ENCODE measurements at places on chromosomes 5 and 9.

DNA sequence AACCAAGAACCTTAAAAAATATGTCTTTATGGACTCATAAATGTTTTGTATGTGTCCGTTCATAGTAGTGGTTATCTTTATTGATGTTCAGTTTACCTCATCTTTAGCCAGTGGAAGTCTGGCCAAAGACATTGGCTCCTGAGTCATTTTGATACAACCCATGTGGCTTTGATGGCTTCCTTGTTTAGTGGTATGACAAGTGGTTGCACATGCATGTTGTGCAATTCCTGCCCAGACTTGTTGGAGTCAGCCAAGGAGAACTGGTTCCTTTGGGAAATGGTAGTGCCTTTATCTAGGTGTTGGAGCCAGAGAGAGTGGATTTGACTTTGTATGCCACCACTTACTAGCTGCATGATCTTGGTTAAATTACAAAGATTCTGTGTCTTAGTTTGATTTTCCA, 94.3 kb downstream of the RPS23 start:
- DNase-seq, result no peak

DNA sequence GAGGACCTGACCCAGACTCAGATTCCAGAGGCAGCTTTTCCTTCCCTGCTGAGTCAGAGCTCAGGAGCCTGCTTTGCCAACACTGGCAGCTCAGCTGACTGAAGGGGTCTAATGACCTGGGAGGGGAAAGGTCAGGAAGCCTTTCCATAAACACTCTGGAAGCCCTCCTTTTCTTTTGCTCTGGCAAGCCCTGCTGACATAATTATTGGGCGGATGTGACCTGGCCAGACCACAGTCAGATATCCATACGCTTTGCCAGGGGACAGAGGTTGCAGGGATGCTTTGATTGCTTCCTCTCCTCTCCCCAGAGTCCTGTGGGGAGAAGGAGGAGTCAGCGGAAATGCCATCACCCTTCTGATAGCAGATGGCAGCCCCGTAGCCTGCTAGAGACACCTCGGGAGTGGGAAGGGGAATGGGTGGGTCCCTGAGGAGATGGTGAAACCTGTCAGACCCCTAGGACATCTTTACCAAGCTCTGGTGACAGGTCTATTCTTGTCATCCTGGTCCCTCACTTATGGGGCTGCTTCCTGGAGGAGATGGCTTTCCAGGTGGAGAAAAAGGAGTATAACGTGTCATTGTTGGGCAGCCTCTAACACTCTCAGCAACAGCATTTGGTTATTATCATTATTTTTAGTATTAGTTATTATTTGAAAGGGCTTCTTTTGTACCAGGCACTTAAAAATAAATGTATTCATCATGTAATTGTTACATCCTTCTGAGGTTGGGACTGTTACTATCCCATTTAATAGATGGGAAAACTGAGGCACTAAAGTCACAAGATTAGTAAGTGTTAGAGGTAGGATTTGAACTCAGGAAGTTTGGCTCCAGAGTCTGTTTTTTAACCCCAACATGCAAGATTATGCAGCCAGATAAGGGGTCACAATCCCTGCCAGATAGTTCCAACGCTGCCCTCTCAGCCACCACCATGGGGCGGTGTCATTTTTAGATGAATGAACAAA, 11.6 kb downstream of the COL27A1 start:
- peak; percentile 23 for DNase-seq

- DNase-seq, result no peak
Observed at GRCh38 chr9:127123064-127123890, 842 bp upstream of the ANGPTL2 start.

DNA sequence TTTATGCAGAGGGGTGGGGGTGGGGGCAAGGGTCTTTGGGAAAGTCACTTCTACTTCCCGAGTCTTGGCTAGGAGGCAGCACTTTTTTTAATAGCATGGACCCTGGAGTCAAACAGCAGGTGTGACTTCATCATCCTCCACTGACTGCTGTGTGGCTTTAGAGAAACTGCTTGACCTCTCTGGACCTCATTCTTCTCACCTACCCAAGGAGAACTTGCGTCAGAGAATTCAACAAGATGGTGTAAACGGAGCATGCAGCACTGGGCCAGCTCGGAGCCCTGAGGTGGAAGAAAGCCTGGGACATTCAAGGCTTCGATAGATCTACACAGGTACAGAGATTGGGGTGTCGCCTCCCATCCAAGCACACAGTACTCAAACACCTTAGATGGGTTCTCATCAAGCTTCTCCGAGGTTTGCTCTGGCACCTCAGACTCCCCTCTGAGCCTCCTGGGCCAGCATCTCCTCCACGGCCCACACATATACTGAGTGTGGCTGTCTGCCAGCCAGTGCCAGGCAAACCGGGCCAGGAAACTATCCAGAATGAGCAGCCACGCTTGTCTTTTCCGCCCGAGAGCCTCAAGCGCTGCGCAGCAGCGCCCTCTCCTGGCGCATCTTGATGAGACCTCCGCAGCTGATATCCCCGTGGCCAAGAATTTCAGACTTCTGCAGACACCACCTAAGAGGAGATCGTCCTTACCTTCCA, 4.6 kb upstream of the SLC25A48 start:
- peak; percentile 66 for DNase-seq

- no peak for DNase-seq
Observed at GRCh38 chr5:158616707-158617106, 483.0 kb downstream of the EBF1 start.

DNA sequence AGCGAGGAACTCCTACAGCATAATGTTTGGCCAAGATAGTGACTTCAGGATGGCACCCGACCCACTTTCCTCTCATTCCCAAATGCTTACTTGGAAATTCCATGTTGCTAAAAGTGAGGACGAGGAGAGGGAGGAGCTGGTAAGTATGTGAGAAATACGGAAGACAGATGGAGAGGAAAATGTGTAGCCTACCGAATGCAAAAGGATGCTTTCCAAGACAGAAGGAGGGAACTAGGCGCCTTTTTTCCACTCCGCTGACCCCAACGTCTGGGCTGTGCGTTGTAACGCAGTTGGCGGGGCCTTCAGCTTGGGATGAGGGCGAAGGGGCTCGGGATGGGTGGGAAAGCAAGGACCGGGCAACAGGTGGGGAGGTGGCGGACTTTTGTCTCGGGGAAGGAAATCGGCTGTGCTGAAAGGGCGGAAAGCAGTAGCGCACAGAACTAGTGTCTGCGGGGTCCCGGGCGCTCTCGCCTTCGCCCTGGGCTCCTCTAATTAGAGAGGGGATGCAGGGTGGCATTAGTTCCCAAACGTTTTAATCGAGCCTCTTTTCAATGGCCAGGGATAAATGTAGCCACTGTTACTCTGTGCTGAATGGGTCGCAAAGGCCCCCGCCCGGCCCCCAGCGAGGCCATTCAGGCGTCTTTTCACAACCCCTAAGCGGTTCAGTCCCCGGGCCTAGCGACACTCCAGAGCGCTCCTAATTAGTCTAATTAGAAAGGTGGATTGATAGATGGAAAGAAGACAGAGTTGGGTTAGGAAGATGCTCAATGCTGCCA, 12.6 kb downstream of the FOXD1 start:
- DNase-seq, result no peak

DNA sequence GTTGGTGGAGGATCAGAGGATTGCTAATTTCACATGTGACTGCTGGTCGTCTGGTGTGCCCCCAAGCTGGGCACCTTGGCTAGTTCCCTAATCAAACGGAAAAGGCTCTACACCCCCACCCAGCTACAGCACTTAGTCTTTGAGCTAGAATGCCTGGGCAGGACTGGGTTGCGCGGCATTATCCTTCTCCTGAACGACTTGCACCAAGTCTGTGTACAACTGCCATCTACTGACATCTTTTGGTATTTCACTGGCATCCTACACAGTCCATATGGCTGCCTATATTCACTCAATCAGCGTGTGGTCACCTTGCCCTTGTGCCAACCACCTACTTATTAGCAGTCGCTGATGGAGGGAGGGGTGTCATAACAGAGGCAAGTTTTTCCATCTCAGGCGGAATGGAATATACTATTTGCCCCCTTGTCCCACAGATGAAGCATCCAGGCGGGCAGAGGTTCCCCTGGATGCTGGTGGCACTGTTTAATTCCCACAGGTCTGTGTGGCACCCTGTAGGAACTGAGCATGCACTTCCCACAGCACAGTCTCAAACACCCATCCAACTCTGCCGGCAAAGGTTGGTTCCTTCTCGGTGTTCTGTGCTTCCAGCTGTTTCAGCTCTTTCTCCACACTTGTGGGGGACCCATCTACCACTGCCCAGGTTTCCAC, 150.1 kb downstream of the OSTF1 start:
- DNase-seq, result peak; percentile 62

- no peak for DNase-seq
Observed at GRCh38 chr5:137714946-137715345, 20.9 kb downstream of the KLHL3 start.

DNA sequence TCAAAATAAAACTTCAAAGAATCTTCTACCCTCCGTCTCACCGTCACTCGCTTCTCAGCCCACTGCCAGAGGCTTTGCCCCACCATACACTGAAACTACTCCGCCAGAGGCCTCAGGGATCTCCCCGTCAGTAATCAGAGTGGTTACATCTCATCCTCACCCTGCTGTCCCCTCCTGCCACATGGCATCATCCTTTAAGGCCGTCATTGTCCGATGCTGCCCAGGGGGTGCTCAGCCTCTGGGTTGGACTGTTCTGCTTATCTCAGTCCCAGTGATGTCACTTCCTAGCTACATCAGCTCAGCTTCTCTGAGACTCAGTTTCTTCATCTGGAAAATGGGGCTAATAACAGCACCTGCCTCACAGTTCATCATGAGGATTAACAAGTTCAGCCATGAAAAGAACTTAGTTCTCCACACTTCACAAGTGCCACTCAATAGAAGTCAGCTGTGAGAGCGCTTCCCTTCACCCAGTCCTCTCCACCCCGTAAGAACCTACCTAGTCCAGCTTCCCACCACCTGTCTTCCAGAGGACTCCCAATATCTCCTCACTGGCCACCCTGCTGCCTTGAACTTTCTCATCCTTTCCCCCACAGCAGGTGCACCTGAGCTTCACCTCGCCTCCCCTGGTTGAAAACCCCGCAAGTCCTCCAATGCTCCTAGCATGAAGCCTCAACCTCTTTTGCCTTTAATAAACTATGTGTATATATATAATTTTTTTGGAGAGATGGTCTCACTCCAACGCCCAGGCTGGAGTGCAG, 2.8 kb upstream of the IL3 start:
- DNase-seq, result no peak

GRCh38 chr5:135344349-135344748, 54.7 kb downstream of the MACROH2A1 start:
- DNase-seq, result no peak

DNA sequence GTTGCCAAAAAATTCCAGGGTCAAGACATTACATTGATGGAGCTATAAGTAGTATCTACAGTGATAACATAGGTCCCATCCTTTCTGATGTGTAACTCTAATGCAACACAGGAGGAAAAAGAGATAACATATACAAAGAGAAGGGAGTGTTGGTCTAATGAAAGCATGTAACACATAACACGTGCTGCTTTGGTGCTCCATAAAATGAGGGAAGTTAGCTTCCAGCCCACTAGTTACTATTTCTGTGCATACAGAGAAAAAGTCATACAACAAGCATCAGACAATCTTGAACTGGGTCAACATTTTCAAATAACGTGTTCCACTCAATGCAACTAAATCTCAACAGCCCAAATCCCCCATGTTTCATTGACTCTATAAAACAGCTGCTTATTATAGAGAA, 11.7 kb downstream of the MLLT3 start:
- no peak for DNase-seq

DNA sequence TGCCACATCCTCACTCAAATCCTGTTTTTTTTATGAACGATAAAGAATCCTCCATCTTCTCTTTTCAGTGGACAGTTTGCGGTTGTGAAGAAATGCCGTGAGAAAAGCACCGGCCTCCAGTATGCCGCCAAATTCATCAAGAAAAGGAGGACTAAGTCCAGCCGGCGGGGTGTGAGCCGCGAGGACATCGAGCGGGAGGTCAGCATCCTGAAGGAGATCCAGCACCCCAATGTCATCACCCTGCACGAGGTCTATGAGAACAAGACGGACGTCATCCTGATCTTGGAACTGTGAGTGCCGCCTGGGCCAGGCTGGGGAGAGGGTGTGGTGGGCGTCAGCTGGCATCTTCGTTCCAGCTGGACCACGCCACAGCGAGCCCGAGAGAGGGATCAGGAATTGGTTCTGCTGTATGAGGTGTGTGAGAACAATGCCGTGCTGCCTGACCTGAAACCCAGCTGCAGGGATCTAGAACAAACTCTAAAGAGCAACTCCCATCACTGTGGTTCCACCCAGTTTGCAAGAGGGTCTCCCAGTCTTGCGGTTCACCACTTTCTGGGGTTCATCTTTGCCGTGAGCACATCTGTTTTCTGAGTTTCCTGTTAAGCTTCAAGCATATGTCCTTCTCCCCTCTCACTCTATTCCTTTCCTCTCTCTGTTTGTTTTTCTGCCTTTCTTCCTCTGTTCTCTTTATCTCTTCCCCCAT, 107.4 kb downstream of the DAPK1 start:
- DNase-seq, result no peak

DNA sequence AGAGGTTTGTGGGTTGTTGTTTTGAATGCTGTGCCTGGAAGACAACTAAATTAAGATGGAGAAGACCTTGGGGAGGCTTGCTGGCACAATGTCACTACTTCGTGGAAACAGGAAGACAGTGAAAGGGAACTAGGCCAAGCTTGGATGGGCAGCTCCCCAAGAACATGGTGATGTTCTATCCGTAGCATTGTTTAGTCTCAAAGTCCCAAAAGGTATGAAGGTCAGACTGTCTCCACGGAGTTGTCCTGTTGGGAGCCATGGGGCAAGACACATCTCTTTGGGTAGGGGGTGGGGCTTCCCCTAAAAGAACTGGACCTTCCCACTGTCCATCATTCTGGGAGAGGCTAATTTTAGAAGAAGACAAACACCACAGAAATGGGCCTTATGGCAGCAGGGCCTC, 140.5 kb downstream of the ENTREP1 start:
- DNase-seq, result no peak

DNA sequence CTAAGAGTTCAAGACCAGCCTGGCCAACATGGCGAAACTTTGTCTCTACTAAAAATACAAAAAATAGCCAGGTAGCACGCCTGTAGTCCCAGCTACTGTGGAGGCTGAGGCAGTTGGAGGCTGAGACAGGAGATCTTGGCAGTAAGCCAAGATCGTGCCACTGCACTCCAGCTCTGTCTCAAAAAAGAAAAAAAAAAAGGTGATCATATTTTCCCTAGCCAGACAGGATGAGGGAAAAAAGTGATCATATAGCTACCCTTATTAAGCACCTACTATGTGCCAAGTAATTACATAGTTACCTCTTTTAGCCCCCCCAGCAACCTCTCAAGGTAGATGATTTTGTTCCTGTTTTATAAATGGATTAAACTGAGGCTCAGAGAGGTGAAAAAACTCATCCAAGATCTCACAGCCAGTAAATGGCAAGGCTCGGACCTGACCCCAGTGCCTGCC, 18.1 kb upstream of the RPL26L1 start:
- DNase-seq, result no peak

GRCh38 chr9:131296460-131296859, 6.9 kb downstream of the PLPP7 start:
- DNase-seq, result no peak

DNA sequence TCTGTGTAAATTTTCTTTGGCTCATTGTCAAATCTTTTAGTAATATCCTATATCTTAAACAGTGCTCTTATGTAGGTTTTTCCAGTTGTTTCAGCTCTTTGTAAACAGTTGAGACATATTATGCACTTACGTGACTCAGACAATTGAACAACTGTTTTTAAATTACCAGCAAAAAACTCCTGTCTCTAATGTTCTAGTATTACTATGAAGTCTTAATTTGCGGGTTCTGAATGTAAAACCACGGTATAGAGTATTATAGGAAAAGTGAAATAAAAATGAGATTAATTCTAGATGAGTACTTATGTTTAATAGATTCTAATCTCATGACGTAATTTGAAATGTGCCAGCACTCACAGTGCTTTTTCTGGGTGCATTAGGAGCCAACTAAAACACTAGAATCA, 136.0 kb downstream of the GDNF start:
- no peak for DNase-seq
